ENCODE measurements at places on chromosomes 2 and 18. TPM values are rescaled to one million over a fixed set of nuclear protein-coding genes. Genes with fewer than 3 reads are reported as not detected.

- H3K27ac ChIP-seq, result no peak overlapping the region
- H3K4me3 ChIP-seq, result no peak overlapping the region
- DNase-seq, result no peak
- H3K36me3 ChIP-seq, result no peaks in the 10 kb centered on the region
These were observed 109.4 kb upstream of the POU3F3 start for GRCh38 chr2:104744537-104744936.

DNA sequence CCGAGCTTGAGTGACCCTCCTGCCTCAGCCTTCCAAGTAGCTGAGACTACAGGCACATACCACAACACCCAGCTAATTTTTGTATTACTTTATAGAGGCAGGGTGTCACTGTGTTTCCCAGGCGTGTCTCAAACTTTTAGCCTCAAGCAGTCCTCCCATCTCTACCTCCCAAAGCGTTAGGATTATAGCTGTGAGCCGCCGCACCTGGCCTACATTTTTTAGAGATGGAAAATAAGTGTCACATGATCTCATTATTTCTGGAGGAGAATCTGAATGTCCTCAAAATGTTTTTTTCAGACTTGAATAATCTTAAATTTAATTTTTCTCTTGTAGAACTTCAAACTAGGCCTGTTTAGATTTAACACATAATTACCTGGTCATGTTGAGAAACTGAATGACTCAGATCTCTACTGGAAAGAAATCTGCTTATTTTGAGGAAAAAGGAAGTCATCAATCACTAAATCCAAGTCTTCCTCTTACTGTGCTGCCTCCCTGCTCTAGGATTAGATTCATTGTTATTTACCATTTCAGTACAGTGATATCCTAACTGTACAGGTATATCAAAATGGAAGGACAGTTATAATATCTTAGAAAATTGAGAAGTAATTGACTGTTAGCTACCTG, 92.4 kb downstream of the COX7A2L start:
- H3K4me1 ChIP-seq, result peaks cover 19% of the 10 kb centered on the region
- H3K27me3 ChIP-seq, result no peaks in the 10 kb centered on the region
- no peak overlapping the region for H3K27ac ChIP-seq
- no peak overlapping the region for H3K4me3 ChIP-seq
- no peak for DNase-seq
- H3K36me3 ChIP-seq, result peaks cover 4% of the 10 kb centered on the region

DNA sequence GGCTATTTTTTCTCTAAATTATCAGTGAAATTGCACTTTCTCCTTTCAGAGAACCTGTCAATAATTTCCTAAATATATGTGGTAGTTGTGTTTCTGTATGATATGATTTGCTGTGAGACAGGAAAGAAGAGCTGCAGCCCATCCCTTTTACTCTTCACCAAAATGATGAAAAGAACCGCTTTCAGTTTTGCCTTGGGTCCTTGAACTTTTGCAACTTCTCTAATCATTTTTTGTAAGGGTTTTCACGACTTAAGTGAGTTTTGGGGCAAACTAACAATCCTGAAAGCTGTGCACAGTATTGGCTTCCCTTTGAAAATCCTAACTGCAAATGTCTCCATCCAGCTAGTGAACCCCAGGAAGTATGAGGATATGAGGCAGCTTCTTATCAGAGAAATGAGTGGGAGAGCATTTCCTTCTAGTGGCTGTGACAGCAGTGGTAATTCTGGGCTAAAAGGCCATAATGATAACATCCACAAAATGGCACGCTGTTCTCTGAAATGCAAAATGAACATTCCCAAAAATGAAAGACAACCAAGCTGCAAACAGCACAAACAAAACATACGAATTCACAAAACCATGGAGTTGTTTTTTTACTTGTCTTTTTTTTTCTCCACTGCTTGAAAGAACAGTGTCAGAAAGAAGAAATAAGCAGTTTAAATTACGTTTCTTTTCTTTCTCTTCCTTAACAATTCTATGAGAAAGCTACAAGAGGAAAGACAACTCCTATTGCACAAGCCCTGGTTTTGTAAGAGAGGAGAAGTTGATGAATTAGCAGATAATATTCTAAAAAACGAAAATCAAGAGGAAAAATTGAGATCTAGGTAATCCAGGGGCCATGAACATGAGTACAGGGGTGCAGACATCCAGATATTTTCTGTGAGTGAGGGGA, 1291.6 kb upstream of the ZEB2 start:
- no peaks in the 10 kb centered on the region for H3K36me3 ChIP-seq
- H3K27me3 ChIP-seq, result no peaks in the 10 kb centered on the region
- H3K4me1 ChIP-seq, result peaks cover 3% of the 10 kb centered on the region
- no peak for DNase-seq
- H3K27ac ChIP-seq, result no peak overlapping the region

GRCh38 chr2:210727549-210727948, 171.2 kb downstream of the CPS1 start:
- no peak for DNase-seq
- H3K36me3 ChIP-seq, result no peaks in the 10 kb centered on the region
- H3K4me3 ChIP-seq, result no peak overlapping the region
- no peak overlapping the region for H3K27ac ChIP-seq
- H3K27me3 ChIP-seq, result no peaks in the 10 kb centered on the region
- no peaks in the 10 kb centered on the region for H3K4me1 ChIP-seq

Gene GKN1
- not detected for total RNA-seq

DNA sequence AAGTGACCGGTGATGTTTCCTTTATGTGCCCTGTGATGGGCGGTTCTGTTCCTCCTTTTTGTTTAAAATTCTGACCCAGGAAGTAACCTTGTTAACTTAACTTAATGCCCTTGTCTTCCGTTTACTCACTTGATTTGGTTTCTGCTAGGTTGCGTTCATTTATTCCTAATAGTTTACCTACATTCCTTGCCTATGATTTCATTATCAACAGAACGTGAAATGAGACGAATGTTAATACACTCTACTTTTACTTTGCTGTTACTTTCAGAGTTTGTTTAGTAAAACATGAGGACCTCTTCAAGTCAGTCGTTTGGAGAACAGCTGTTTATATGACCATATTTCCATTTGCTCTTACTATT, 638 bp downstream of the CEP192 start:
- peaks cover 18% of the 10 kb centered on the region for H3K4me1 ChIP-seq
- H3K27ac ChIP-seq, result peak overlapping the region; percentile 95
- H3K36me3 ChIP-seq, result no peaks in the 10 kb centered on the region
- no peak for DNase-seq

- DNase-seq, result no peak
- H3K4me1 ChIP-seq, result peaks cover 14% of the 10 kb centered on the region
- no peak overlapping the region for H3K4me3 ChIP-seq
- H3K36me3 ChIP-seq, result no peaks in the 10 kb centered on the region
- no peak overlapping the region for H3K27ac ChIP-seq
- H3K27me3 ChIP-seq, result no peaks in the 10 kb centered on the region
These were observed 82.3 kb downstream of the NDUFA10 start for GRCh38 chr2:239942871-239943311.

Gene ZRANB3
- total RNA-seq, result 9.1 TPM

Gene TUBB8B
- not detected for total RNA-seq

Gene CCT7
- total RNA-seq, result 217 TPM

Gene ANO7
- total RNA-seq, result 0.77 TPM

DNA sequence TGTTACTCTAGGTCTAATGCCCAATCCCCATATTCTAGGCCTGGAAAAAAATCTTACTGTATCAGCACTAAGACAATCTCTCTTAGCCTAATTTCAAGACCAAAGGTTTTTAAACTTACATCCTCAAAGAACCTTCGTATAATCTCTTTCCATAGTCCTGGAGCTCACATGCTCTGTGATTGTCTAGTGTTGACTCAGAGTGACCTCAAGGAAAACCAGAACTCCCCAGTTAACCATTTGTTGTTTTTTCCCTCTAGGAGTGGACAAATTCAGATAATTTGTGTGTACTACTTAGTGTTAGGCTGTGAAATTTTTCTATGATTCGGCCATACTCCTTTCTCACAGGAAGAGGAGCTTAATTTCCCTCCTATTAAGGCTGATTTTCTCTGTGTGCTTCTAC, 536.1 kb downstream of the SLC4A3 start:
- DNase-seq, result no peak
- H3K27ac ChIP-seq, result no peak overlapping the region
- no peaks in the 10 kb centered on the region for H3K36me3 ChIP-seq
- no peaks in the 10 kb centered on the region for H3K4me1 ChIP-seq
- H3K27me3 ChIP-seq, result no peaks in the 10 kb centered on the region
- H3K4me3 ChIP-seq, result no peak overlapping the region

DNA sequence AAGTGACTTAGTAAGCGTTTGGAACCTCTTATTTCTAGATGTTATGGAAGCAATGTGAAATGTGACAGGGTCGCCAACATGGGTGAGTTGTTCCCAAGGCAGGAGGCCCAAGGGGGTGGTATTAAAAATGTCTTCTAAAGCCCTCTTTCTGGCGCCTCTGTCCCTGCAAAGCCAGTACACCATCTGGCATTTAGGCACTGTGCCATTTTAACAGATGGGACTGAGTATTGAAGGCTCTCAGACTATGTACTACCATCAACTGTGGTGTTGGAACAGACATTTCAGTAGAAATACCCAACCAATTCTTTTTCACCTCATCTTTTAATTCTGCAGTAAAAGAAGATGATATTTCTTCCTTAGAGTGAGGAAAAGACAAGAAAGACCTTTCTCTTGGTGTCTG, 384.5 kb upstream of the MMADHC start:
- H3K27ac ChIP-seq, result no peak overlapping the region
- H3K27me3 ChIP-seq, result no peaks in the 10 kb centered on the region
- no peak for DNase-seq
- H3K4me1 ChIP-seq, result no peaks in the 10 kb centered on the region
- no peaks in the 10 kb centered on the region for H3K36me3 ChIP-seq

Gene ST6GAL2
- total RNA-seq, result not detected

Gene EML6
- 3.3 TPM for total RNA-seq

Gene FEV
- not detected for total RNA-seq

DNA sequence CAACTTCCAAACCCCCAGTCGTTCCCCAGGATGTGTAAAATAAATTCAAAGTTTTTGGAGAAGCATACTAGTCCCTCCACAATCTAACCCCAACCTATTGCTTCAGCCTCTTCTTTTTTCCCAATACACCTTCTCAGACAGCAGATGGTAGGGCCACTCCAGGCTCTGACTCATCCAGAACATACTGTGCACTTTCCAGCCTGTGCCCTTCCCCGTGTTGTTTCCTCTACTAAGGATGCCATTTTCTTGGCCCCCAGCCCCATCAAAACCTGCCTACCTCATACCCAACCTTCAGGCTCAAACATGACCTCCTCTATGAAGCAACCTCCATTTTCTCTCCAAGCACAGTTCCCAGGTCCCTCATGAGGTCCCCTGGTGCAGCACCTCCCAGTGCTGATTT, 669.3 kb downstream of the BCL11A start:
- DNase-seq, result no peak
- H3K36me3 ChIP-seq, result no peaks in the 10 kb centered on the region
- peaks cover 42% of the 10 kb centered on the region for H3K4me1 ChIP-seq
- no peak overlapping the region for H3K4me3 ChIP-seq

DNA sequence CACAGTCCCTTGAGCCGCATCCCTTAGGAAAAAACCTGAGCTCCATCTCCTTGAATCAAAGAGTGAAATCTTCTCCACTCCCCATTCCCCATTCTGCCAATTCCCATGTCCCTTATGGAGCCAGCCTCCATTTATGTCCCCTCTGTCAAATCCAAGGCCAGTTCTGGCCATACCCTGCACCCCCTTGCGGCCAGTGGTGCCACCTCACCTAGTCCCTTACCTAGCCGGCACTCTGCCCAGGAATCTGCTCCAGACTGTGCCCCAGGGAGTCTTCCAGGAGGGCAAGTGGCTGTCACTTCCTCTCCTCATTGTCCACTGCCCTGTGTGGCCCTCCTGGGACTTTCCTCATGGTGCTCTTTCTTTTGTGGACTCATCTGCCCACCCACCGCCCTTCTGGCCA, 195.4 kb upstream of the RMP24 start:
- no peak overlapping the region for H3K27ac ChIP-seq
- H3K27me3 ChIP-seq, result peaks cover 12% of the 10 kb centered on the region
- DNase-seq, result no peak
- H3K4me1 ChIP-seq, result no peaks in the 10 kb centered on the region
- no peak overlapping the region for H3K4me3 ChIP-seq

DNA sequence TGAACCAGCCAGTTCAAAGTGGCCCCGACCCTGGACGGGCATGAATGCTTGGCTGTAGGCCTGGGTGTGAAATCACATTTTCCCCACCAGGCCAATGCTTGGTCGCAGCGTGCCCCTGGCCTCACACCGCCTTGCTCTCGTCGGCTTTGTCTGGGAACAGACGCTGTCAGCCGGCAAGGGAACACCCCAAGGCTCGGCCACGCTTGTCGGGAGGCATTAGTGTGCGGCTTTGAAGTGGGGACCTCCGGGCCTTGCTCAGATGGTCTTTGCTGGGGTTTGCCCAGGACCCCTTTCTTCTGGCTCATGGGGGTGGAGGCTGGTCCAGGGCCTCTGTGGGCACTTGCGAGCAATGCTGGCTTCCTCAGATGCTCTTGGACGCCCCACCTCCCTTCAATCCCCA, 79.1 kb downstream of the INHBB start:
- no peak overlapping the region for H3K27ac ChIP-seq
- H3K36me3 ChIP-seq, result no peaks in the 10 kb centered on the region
- peaks cover 20% of the 10 kb centered on the region for H3K27me3 ChIP-seq
- no peaks in the 10 kb centered on the region for H3K4me1 ChIP-seq
- DNase-seq, result no peak
- H3K4me3 ChIP-seq, result no peak overlapping the region

DNA sequence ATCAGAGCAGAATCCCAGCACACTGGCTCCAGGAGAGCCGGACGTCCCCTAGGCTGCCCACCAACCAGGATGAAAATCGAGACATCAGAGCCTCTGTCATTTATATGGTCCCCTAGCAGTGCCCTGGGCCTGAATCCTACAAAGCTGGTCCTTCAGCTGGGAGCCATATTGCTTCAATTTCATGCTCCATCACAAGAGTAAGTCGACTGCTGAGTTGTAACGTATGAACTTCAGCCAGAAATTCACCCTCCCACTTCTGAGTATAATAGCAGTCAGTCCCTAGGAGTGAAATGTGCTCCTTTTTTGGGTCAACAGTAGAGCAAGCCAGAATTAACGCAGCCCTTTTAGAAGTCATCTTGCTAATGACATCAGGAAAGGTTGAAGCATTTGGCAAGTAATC, 126.4 kb downstream of the CCBE1 start:
- no peak overlapping the region for H3K27ac ChIP-seq
- no peaks in the 10 kb centered on the region for H3K36me3 ChIP-seq
- DNase-seq, result no peak
- H3K27me3 ChIP-seq, result peaks cover 4% of the 10 kb centered on the region

DNA sequence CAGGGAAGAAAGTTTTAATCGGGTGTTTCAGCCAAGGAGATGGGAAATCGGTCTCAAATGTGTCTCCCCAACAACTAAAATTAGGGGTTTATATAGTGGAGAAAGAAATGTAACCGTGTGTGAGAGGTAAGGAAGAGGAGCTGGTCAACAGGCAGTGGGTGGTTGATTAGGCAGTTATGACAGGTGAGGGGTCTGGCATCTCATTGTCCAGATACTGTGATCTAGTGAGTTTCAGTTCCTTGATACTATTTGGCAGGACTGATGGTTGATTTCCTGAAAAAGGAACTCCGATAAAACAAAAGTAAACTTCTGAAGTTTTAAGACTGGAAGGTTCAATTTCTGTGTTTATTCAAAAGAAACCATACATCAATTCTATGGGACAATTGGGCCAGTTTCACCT, 197.9 kb downstream of the LPIN1 start:
- no peak for DNase-seq
- H3K36me3 ChIP-seq, result no peaks in the 10 kb centered on the region
- no peak overlapping the region for H3K4me3 ChIP-seq
- H3K4me1 ChIP-seq, result no peaks in the 10 kb centered on the region
- H3K27me3 ChIP-seq, result peaks cover 1% of the 10 kb centered on the region

Measured in naive thymus-derived CD8-positive, alpha-beta T cell (primary cell).